ENCODE measurements at places on chromosomes 4 and X.

GRCh38 chr4:6200011-6200921 lies at the start of gene JAKMIP1:
Gene JAKMIP1 (minus strand): TSS chr4:6200549. CDS start chr4:6112850, 87,699 bp downstream.
- peak within 1 kb of the TSS; percentile 31 for H3K4me3 ChIP-seq
- DNase-seq = no peak
- H3K27me3 ChIP-seq = peaks cover 13% of the 10 kb centered on the region
- H3K36me3 ChIP-seq = no peaks in the 10 kb centered on the region

GRCh38 chr4:146787731-146788130 lies 149.0 kb downstream of the POU4F2 start:
- no peaks in the 10 kb centered on the region for H3K4me1 ChIP-seq
- no peak for DNase-seq
- no peak overlapping the region for H3K27ac ChIP-seq
- H3K4me3 ChIP-seq = no peak overlapping the region

GRCh38 chr4:124753941-124754581 lies 41.5 kb upstream of the ANKRD50 start:
- H3K4me3 ChIP-seq = no peak overlapping the region
- no peak overlapping the region for H3K27ac ChIP-seq
- no peaks in the 10 kb centered on the region for H3K36me3 ChIP-seq
- H3K27me3 ChIP-seq = no peaks in the 10 kb centered on the region

- DNase-seq = no peak
- H3K27ac ChIP-seq = no peak overlapping the region
- no peaks in the 10 kb centered on the region for H3K4me1 ChIP-seq
- H3K4me3 ChIP-seq = no peak overlapping the region
- no peaks in the 10 kb centered on the region for H3K27me3 ChIP-seq
These were observed 179.5 kb upstream of the GATB start for GRCh38 chr4:151940291-151940690.

DNA sequence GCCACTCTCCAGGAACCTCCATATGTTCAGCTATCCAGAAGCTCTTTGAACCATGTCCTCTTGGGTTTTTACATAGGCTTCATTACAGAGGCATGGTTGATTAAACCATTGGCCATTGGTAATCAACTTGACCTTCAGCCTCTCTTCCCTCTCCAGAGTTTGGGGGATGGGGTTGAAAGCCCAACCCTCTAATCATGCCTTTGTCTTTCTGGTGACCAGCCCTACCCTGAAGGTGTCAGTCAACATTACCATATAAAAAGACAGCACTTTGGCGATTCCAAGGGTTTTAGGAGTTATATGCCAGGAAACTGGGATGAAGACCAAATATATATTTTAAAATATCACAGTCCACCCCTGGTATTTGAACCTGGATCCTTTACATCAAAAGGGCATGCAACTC lies 222.5 kb downstream of the CHIC1 start:
- no peak for DNase-seq
- H3K4me3 ChIP-seq = no peak overlapping the region
- H3K36me3 ChIP-seq = no peaks in the 10 kb centered on the region
- H3K27ac ChIP-seq = no peak overlapping the region
- no peaks in the 10 kb centered on the region for H3K4me1 ChIP-seq

- H3K27me3 ChIP-seq = no peaks in the 10 kb centered on the region
- no peaks in the 10 kb centered on the region for H3K4me1 ChIP-seq
- no peak overlapping the region for H3K4me3 ChIP-seq
These were observed 56.6 kb downstream of the PPM1K start for GRCh38 chr4:88227734-88228133.

GRCh38 chr4:176002007-176002613 lies 63.5 kb upstream of the WDR17 start:
- peaks cover 16% of the 10 kb centered on the region for H3K4me1 ChIP-seq
- DNase-seq = no peak

DNA sequence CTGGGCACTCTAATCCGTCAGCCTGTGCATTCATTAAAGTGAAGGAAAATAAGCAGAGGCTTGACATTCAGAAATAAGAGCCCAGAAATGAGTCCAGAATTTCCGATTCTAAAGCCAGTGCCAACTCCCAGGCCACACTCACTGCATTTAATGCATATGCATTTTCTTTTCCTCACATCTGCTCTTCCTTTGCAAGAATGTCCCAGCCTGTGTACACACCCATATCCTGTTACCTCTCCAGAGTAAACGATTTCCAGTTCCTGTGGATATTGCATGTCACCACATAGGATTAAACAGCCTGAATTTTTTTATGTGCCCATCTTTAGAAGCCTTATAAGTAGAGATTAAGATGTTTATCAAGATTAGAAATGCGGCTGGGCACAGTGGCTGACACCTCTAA lies 27.5 kb downstream of the ARX start:
- no peak overlapping the region for H3K4me3 ChIP-seq
- H3K4me1 ChIP-seq = no peaks in the 10 kb centered on the region
- no peaks in the 10 kb centered on the region for H3K36me3 ChIP-seq

GRCh38 chr4:135412213-135412612 lies 1210.6 kb upstream of the PABPC4L start:
- H3K4me1 ChIP-seq = no peaks in the 10 kb centered on the region
- H3K27ac ChIP-seq = no peak overlapping the region
- no peaks in the 10 kb centered on the region for H3K27me3 ChIP-seq
- DNase-seq = no peak
- no peak overlapping the region for H3K4me3 ChIP-seq

DNA sequence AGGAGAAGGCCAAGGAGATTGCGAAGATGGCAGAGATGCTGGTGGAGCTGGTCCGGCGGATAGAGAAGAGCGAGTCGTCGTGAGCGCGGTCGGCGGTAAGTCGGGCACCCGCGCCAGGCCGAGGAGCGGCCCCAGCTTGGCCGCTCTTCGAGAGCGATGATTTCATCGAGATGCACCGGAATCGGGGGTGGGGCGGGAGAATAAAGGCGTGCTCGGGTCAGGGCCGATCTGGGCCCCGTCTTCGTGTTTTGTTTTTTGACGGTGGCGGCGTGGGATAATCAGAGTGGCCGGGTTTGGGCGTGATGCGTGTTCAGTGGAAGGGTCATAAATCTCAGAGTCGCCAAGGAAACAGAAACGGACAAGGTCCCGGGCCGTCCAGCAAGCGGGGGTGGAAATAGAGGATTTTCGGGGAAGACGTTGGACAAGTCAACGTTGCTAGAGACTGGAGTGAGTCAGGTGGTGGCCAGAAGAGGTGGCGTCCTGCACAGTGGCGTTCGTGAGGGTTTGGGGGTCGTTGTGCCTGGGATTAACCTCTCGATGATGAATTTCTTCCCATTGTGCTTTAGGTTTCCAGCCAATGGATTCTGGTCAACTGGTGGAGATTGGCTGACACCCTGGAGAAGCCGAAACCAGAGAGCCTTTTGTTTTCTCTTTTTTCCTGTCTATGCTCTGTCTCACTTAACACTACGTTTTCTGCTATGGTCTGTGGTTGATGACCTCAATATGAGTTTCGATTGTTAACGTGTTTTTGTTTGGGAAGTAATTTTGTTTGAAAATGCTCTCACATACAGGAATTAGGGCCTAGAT lies 882 bp downstream of the MRFAP1 start:
- DNase-seq = no peak
- no peaks in the 10 kb centered on the region for H3K27me3 ChIP-seq
- peak overlapping the region; percentile 98 for H3K27ac ChIP-seq
- H3K4me1 ChIP-seq = peaks cover 14% of the 10 kb centered on the region
- peaks cover 15% of the 10 kb centered on the region for H3K36me3 ChIP-seq

GRCh38 chr4:166662266-166662843 lies 571.9 kb downstream of the SPOCK3 start:
- no peaks in the 10 kb centered on the region for H3K27me3 ChIP-seq
- H3K36me3 ChIP-seq = no peaks in the 10 kb centered on the region
- DNase-seq = no peak

DNA sequence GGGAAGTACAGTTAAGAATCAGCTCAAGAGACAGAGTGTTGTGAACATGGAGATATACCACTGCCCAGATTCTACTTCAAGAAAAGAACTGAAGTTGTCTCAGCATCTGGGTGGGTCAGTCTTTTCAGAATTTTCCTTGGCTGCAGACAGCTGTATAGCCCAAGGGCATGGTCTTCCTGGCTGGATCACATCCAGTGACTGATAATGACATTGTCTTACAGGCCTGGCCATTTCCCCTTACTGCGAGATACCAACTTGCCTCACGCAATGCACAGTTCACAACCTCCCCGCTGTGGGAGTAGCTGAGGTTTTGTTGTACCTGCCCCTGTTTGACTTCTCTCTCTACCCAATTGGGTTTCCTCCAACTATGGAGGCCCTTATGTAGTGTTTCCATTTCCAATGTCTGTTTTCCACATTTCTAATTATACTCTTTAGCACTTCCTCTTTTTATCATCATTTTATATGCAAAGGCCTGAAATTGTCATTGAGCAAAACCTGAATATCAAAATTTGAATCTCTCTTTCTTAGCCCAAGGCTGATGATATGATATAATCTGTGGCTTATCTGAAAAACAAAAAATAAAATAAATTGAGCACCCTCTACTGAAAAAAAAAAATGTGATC lies 209.1 kb downstream of the NAF1 start:
- no peak overlapping the region for H3K4me3 ChIP-seq
- H3K27ac ChIP-seq = no peak overlapping the region
- H3K27me3 ChIP-seq = no peaks in the 10 kb centered on the region
- DNase-seq = no peak
- H3K4me1 ChIP-seq = no peaks in the 10 kb centered on the region

- no peak overlapping the region for H3K27ac ChIP-seq
- DNase-seq = no peak
- no peak overlapping the region for H3K4me3 ChIP-seq
These were observed 63.8 kb upstream of the ANXA10 start for GRCh38 chr4:168028568-168028967.

DNA sequence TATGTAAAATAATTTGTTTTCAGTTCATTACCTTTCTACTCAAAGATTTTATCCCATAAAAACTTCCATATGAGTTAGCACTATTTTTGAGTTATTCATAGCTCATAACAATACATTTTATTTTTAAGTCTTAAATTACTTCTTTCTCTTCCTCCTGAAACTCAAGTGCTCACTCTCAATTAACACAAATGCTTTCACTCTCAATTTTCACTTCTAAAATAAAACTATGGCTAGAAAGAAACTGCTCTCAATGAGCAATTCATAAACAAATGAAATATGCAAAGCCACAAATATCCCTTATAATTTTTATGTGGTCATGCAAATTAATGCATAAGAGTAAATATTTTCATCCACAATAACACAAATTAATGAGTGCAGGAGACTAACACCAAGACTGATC lies 38.8 kb downstream of the MAML3 start:
- peaks cover 4% of the 10 kb centered on the region for H3K4me1 ChIP-seq
- H3K4me3 ChIP-seq = no peak overlapping the region
- no peak for DNase-seq
- no peaks in the 10 kb centered on the region for H3K27me3 ChIP-seq

- no peak overlapping the region for H3K27ac ChIP-seq
- no peak for DNase-seq
- no peaks in the 10 kb centered on the region for H3K4me1 ChIP-seq
- no peak overlapping the region for H3K4me3 ChIP-seq
- no peaks in the 10 kb centered on the region for H3K36me3 ChIP-seq
These were observed 100.4 kb downstream of the MAMLD1 start for GRCh38 chrX:150463566-150463965.

- DNase-seq = no peak
- no peaks in the 10 kb centered on the region for H3K36me3 ChIP-seq
- H3K27ac ChIP-seq = no peak overlapping the region
- H3K4me3 ChIP-seq = no peak overlapping the region
- peaks cover 11% of the 10 kb centered on the region for H3K4me1 ChIP-seq
These were observed 94.3 kb upstream of the AFAP1 start for GRCh38 chr4:8033829-8034528.

- H3K4me1 ChIP-seq = no peaks in the 10 kb centered on the region
- DNase-seq = no peak
- H3K27me3 ChIP-seq = no peaks in the 10 kb centered on the region
- no peak overlapping the region for H3K27ac ChIP-seq
- H3K36me3 ChIP-seq = no peaks in the 10 kb centered on the region
These were observed 16.8 kb upstream of the ZCCHC13 start for GRCh38 chrX:74286950-74287740.

GRCh38 chrX:38811515-38812243 lies 10.4 kb downstream of the MID1IP1 start:
- H3K4me3 ChIP-seq = no peak overlapping the region
- H3K27ac ChIP-seq = no peak overlapping the region

DNA sequence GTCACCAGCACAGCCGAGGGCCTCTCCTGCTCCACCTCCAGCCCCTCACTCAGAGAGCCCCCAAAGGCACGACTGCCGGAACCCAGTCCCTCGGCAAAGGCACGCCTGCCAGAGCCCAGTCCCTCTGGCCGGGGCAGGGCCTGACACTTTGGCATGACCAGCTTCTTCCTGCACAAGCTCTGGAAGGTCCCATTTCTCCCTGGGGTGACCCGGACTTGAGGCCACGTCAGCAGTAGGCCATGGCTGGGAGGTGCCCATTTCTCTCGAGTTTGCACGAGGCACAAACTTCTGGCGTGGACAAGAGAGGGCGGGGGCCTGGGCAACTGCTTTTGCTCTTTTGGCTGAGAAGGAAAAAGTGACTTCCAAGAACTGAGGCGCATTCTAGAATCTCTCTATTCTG lies 62.2 kb upstream of the GPR78 start:
- H3K27me3 ChIP-seq = no peaks in the 10 kb centered on the region
- H3K27ac ChIP-seq = no peak overlapping the region
- no peak overlapping the region for H3K4me3 ChIP-seq
- H3K36me3 ChIP-seq = no peaks in the 10 kb centered on the region

- H3K27ac ChIP-seq = no peak overlapping the region
- DNase-seq = no peak
- no peaks in the 10 kb centered on the region for H3K4me1 ChIP-seq
- no peak overlapping the region for H3K4me3 ChIP-seq
These were observed 16.3 kb downstream of the WDR13 start for GRCh38 chrX:48613502-48614160.

GRCh38 chr4:53378171-53378482 lies 686 bp downstream of the FIP1L1 start:
- peak overlapping the region; percentile 88 for H3K27ac ChIP-seq
- H3K36me3 ChIP-seq = peaks cover 15% of the 10 kb centered on the region
- peaks cover 39% of the 10 kb centered on the region for H3K4me1 ChIP-seq

- no peaks in the 10 kb centered on the region for H3K27me3 ChIP-seq
- no peaks in the 10 kb centered on the region for H3K36me3 ChIP-seq
- DNase-seq = no peak
- H3K4me1 ChIP-seq = no peaks in the 10 kb centered on the region
These were observed 46.9 kb upstream of the SLC25A4 start for GRCh38 chr4:185096032-185096653.

GRCh38 chrX:103846386-103846785 lies 14.3 kb upstream of the RAB9B start:
- no peaks in the 10 kb centered on the region for H3K27me3 ChIP-seq
- no peak overlapping the region for H3K4me3 ChIP-seq
- DNase-seq = no peak
- no peak overlapping the region for H3K27ac ChIP-seq

GRCh38 chrX:56802428-56802827 lies 73.4 kb downstream of the NBDY start:
- H3K36me3 ChIP-seq = no peaks in the 10 kb centered on the region
- DNase-seq = no peak
- no peak overlapping the region for H3K27ac ChIP-seq
- H3K4me1 ChIP-seq = peaks cover 10% of the 10 kb centered on the region
- no peak overlapping the region for H3K4me3 ChIP-seq

GRCh38 chr4:37794056-37794455 lies 32.4 kb upstream of the PGM2 start:
- no peaks in the 10 kb centered on the region for H3K27me3 ChIP-seq
- H3K4me1 ChIP-seq = no peaks in the 10 kb centered on the region
- H3K4me3 ChIP-seq = no peak overlapping the region
- no peak for DNase-seq

- DNase-seq = no peak
- no peaks in the 10 kb centered on the region for H3K27me3 ChIP-seq
- no peak overlapping the region for H3K27ac ChIP-seq
- peaks cover 28% of the 10 kb centered on the region for H3K4me1 ChIP-seq
- H3K4me3 ChIP-seq = no peak overlapping the region
- H3K36me3 ChIP-seq = peaks cover 17% of the 10 kb centered on the region
These were observed 4.5 kb downstream of the NBDY start for GRCh38 chrX:56733459-56734046.

All from esophagus squamous epithelium (tissue), 5 donors.